ENCODE measurements at places on chromosomes 6 and 20.

DNA sequence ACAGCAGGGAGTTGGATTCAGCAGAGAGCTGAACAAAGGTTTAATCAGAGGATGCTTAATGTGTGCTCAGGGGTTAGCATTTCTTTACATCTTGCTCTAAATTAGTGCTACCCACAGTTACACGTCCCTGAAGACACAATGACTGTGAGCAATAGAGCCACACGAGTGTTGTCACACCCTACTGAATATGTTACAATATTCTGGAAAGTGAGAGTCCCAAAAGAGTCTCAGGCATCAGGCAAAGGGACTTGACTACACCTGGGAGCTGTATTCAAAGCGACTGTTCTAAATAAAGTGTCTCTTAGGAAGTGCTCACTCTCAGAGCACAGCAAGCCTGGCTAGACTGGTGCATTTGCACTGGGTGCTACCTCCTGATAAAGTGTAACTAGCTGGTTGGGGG, 108.7 kb downstream of the GRM4 start:
- no peak for DNase-seq

- DNase-seq = no peak
These were observed 5.6 kb downstream of the TRAM2 start for GRCh38 chr6:52571099-52571755.

GRCh38 chr6:2507016-2507415, 243.7 kb downstream of the MYLK4 start:
- DNase-seq = no peak

DNA sequence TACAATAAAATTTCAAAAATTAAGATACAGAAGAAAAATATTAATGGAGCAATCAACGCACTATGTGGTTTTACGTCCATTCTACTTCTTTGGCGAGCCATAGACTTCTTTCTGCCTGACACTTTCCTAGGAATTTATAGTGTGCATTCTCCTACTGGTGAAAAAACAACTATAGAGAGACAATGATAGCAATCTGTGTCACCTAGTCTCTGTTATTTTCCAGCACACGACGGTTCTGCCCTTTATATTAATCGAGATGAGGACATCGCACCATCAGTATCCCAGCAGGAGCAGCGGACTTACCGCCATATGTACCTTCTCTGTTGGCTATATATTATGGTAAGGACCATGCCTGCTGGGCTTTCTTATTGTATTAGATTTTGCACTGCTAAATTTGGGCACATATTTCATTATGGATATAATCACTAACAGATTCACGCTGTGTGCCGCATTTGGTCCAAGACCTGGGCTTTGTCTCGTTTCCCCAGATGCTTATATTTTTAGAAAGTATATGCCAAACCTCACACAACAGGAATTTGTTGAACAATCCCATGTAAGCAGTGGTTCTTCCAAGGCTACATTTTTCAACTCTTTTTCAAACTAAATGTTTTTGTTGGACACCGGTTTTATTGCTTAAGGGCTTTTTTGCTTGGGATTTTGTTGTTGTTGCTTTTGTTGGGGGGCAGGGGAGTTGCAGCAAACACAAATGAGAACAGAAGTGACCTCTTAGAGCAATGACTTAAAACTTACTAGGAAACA, 166.4 kb downstream of the ADAT2 start:
- no peak for DNase-seq

DNA sequence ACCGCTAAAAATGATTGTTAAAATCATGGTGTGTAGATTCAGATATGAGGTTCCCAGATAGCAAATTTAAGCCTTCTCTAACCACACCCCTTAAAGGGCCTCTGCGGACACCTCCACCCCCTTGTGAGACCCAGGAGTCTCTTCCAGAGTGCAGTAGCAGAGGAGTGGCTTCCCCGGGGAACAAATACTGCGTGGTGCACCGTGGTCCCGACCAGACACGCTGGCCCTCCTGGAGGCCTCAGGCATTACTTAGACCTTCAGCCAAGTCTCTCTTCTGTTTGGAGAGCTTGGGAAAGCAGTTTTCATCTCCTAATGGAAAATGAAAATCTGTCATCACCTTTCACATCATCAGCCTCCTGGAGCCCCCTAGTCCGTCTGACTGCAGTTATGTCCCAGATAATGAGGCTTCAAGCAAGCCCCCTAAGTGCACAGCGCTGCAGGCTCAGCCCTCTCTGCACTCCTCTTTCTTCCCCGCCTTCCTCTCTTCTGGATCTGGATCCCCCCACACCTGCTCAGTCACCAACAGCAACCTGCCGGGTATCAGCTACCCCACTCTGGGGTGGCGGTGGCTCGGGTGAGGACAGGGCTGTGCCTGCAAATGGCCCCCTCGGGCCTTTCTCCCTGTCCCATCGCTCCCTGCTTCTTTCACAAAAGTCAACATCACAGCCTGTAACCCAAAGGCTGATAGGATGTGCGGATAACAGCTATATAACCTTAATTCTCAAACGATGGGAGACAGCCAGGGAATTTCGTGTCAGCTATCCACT, 58.8 kb upstream of the TAGAP start:
- DNase-seq = no peak

GRCh38 chr20:64033981-64034493, 1.9 kb upstream of the C20orf204 start:
- DNase-seq = no peak

GRCh38 chr6:136604328-136604825, 54.2 kb upstream of the MAP7 start:
- no peak for DNase-seq

DNA sequence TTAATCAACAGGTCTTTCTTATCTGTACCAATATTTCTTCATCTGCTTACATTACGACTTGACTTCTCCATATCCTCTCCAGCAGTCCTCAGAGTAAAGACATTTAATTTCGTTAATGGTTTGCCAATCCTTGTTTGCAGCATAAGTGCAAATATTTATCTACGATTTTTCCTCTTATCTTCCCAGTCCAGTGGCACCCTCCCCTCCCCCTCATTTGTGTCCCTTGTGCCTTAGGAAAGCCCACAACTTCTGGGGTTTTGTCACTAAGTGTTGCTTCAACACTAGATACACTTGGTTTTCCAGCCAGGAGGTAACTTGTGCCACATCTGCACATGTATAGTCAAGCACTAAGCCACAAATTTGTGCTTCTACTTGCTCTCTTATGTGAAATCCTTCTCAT, 327.2 kb downstream of the CBLN4 start:
- no peak for DNase-seq

GRCh38 chr6:26250698-26251044, 114.3 kb upstream of the BTN3A2 start:
- DNase-seq = no peak

- no peak for DNase-seq
These were observed 185.4 kb downstream of the TRIM27 start for GRCh38 chr6:28738396-28738765.

DNA sequence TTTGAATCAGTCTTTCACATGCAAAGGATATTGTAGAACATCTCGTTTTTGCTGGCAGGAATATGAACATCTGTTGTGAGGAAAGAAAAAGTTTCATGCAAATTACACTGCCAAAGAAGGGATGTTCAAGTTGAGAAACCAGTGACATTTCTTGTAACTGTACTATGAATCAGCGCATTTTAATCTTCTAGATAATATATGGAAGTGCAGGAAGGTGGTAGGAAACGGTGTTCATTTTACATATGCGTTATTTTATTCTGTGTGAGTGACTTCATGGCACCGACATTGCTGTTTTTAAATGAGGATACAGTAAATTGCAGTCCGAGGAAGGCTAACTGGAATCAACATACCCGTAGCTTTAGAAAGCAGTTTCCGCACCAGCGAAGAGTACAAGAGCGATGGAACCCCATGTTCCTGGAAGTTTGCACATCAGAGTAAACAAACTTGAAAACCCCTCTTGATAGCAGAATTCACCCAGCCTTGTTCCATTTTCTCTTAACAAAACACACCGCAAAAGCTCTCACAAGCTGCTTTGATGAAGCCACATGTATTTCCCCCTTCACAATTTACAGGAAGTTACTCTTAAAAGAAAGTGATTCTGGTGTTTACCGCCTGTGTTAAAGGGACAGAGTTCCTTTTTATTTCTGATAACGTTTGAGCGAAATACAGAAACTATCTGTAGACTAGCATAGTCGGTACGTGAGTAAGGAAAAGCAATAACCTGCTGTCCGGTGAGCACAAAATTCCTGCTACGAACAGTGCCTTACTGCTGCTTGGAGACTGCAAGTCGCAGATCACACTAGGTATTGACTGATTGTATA, 11.5 kb downstream of the PRDM1 start:
- DNase-seq = no peak

DNA sequence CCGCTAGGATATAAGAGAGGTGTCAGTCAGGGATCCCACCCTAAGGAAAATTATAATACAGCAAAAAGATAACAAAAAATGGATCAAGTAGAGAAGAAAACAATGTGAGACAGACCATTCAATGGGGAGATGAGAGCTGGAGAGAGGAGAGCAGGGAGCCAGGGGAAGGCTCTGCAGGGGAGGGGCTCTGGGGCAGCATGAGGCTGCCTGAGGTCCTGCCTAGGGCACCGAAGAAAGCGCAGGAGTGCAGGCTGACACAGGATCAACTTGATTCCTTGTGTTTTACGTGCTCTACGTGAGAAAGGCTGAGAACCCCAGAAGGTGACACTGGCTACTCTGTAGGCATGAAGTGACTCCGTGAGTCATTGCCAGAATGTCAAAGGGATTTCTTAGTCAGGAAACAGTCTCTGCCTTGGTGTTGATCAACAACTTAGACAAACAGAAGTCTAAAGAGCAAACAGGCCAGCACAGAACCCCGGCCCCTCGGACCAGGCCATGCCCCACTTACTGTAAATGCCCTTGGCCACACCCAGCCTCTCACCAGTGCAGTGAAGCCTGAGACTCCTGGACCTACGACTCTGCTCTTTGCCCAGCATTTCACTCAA, 290.1 kb upstream of the PRDM1 start:
- DNase-seq = no peak

DNA sequence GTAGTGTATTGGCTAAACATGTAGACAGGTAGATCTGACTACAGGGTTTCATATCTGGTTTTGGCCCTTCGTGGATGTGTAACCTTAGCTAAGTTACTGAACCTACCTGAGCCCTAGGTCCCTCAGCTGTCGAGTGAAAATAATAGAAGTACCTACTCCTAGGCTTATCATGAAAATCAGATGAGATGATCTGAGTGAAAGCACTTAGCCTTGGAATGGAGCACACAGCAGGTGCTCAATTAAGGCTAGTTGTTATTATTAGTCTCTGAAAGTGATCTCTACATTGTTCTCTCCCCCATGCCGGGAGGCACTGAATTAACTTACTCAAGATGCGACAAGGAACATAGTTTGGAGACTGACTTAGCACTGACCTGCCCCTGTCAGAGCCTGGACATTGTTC, 174.7 kb upstream of the ZNF217 start:
- no peak for DNase-seq

GRCh38 chr20:4167261-4168021, 152.1 kb upstream of the RNF24 start:
- DNase-seq = no peak

DNA sequence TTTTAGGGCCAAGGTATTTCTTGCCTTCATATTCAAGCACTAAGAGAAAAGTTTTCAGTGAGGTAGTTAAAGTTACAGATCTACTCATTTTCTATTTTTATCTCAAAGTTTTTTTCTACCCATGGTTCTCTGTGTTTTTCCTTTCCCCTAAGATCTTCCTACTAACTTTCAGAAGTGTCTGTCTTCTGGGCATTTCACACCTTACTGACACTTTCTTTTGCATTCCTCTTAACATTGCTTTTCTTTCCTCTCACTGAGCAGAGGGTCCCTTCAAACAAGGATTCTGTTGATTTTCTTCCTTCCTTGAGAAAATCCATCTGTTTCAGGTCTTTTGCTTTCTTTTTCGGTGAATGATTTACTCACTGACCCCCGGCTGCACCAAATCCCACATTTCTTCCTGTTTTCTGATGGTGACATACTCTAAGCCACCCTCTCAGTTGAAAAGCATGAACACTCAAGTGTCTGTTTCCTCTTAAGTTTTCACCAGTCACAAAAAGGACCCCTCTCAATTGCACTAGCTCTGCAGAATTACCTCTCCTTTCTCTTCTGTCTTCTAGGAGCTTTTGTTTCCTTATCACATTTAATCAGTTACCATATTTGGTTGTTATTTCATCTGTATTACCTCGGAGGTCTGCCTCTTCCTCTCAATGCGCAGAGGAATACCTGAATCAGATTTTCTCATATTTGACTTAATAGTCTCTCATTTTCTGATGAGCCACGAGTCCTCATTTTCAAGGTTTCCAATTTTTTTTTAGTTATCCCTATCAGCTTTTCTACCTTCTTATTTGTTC, 73.5 kb upstream of the RNF217 start:
- no peak for DNase-seq

GRCh38 chr20:6663104-6663503, 104.4 kb upstream of the BMP2 start:
- DNase-seq = no peak

DNA sequence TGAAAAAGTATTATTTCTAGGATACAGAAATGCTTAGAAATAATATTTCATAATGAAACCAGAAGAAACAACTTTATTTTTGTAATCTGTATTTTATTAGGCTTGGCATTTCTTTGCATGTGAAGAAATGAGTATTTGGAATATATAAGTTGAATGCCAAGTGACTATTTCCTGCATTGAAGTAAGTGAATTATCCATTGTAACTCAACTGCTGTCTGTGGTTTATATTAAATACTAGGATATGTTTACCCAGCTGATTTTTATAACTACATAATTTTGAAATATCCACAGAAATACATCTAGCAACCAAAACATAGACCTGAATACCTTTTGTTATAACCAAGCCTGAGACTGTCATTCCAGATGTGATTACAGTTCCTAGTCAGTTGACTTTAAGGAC, 207.6 kb downstream of the THBS2 start:
- DNase-seq = no peak

- no peak for DNase-seq
These were observed 713.9 kb downstream of the PTPRT start for GRCh38 chr20:42475773-42476172.

- DNase-seq = no peak
These were observed 20.4 kb downstream of the ZNF184 start for GRCh38 chr6:27452496-27452897.

DNA sequence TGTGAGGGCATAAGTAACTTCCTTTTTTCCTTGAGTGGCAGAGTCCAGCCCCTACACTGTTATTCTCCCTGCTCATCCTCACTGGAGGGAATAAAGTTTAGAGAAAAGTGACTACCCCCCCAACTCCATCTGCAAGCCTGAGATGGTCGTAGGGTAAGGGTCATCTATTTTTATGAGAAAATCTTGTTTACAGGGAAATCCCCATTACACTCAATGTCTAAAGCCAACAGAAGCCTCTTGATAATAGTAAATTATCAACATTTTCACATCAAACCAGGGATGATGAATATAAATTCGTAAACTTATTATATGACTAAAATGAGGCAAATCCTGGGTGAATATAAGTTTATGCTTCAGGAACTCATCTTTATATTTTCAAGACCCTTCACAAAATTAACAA, 174.0 kb upstream of the KCNK16 start:
- no peak for DNase-seq

GRCh38 chr20:7665376-7665775, 274.9 kb downstream of the HAO1 start:
- no peak for DNase-seq

- DNase-seq = no peak
These were observed 204.7 kb upstream of the EXOC2 start for GRCh38 chr6:897528-898207.
